ENCODE measurements at places on chromosomes 12 and 14.
A peak's percentile ranks its signal among the peaks of the same experiment; 100 is the strongest.

DNA sequence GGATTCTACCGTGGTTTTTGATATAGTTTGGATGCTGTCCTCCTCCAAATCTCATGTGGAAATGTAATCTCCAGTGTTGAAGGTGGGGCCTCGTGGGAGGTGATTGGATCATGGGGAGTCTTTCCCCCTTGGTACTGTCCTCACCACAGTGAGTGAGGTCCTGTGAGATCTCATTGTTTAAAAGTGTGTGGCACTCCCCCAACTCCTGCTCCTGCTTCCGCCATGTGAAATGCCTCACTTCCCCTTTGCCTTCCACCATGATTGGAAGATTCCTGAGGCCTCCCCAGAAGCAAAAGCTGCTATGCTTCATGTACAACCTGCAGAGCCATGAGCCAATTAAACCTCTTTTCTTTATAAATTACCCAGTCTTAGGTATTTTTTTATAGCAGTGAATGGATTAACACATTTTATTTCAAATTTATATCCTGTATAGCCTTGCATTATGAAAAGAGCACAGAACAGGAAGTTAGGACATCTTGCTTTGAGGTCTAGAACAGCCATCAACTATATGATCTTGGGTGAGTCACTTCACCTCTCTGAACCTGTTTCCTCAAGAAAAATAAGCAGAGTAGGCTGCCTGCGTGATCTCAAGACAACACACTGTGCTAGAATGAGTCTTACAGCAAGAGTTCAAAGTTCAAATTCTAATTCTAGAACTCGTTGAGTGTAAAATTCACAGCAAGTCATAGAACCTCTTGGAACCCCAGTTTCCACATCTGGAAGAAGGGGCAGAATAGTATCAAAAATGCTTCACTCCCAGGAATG lies 160.9 kb upstream of the EEA1 start:
- DNase-seq, result peak; percentile 87

- no peak for DNase-seq
These were observed 6.7 kb downstream of the GPR132 start for GRCh38 chr14:105058521-105059034.

- DNase-seq, result no peak
These were observed 935 bp downstream of the TBC1D30 start for GRCh38 chr12:64825143-64826021.

GRCh38 chr12:108170164-108170563 lies 41.1 kb downstream of the WSCD2 start:
- DNase-seq, result no peak

GRCh38 chr14:83473416-83474235 lies 1940.0 kb upstream of the SEL1L start:
- DNase-seq, result peak; percentile 86

DNA sequence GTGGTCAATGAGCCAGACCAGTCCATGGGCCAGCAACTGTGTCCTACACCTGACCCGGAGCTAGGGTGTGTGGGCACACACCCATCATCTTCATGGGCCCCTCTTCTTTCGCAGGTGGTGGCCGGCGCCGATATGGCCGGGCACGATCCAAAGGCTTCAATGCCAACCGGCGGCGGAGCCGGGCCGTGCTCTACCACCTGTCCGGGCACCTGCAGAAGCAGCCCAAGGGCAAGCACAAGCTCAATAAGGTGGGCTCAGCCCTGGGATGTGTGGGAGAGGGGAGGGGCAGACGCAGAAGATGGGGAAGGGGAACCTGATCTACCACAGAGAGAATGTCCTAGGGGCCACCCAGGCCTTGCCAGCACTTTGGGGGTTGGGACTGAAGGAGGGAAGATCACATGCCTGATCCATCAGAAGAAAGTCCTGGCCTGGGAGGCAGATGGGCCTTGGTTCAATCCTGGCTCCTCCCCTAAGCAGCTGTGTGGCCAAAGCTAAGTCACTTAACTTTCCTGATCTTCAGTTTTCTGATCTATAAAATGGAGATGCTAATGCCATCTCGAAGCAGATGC lies 3.8 kb downstream of the KCNH3 start:
- no peak for DNase-seq

GRCh38 chr12:19093218-19093617 lies 36.3 kb upstream of the PLEKHA5 start:
- DNase-seq, result no peak

DNA sequence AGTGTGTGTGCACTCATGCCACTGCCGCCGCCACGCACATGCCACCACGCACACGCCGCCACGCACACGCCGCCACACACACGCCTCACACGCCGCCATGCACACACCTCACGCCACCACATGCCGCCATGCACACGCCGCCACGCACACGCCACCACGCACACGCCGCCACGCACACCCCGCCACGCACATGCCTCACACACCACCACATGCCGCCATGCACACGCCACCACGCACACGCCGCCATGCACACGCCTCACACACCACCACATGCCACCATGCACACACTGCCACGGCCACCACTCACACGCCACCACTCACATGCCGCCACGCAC lies 6.3 kb downstream of the CLBA1 start:
- no peak for DNase-seq

- no peak for DNase-seq
These were observed 11.5 kb downstream of the MUCL1 start for GRCh38 chr12:54865683-54866324.

DNA sequence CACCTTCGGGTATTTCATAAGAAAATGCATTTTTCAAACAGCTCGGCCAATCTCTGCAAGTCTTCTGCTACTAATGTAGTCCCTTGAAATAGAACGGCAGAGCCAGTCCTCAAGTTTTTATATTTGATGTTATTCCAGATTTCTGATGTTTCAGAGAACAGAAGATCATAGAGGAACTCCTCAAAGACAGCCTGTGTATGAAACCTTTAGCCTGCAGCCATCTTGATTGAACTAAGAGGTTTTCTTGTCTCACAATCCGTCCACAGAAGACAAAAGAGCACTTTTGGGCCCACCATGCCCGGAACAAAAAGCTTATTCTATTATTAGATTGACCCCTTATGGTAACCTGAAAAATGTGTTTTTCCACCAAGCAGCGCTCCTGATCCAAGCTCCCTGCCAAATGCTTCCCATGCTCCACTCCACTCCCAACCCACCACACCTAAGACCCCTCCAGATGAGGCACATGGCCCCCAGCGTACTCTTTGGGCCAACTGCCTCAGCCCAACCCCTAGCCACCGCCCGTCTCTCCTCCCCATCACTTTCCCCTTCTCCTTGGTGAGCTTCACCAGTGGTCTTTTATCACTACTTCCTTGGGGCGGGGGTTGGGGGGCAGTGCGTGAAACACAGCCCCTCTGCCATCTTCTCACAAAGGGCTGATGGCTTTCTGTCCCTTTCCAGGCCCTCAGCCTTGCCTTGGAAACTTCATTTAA lies 175.8 kb downstream of the CALM1 start:
- no peak for DNase-seq

DNA sequence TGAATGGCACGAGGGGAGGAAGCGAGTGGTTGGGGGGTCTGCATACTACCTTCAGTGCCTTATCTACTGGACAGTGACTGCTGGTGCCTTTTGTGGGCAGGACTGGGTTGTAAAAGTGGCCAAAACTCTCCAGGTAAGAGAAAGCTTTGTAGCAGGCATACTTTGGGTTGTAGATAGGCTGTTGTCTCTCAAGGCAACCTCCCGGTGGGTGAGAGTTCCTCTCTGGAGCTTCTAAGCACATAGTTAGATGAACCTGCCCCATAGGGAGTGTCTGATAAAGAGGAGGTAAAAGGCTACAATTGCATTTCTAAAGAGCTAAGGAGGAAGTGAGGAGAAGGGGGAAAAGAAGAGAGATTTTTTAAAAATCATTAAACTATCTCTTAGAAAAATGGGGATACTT lies 4.2 kb upstream of the DAD1 start:
- no peak for DNase-seq

GRCh38 chr12:123050331-123050831 lies 69.9 kb downstream of the ARL6IP4 start:
- DNase-seq, result peak; percentile 44

DNA sequence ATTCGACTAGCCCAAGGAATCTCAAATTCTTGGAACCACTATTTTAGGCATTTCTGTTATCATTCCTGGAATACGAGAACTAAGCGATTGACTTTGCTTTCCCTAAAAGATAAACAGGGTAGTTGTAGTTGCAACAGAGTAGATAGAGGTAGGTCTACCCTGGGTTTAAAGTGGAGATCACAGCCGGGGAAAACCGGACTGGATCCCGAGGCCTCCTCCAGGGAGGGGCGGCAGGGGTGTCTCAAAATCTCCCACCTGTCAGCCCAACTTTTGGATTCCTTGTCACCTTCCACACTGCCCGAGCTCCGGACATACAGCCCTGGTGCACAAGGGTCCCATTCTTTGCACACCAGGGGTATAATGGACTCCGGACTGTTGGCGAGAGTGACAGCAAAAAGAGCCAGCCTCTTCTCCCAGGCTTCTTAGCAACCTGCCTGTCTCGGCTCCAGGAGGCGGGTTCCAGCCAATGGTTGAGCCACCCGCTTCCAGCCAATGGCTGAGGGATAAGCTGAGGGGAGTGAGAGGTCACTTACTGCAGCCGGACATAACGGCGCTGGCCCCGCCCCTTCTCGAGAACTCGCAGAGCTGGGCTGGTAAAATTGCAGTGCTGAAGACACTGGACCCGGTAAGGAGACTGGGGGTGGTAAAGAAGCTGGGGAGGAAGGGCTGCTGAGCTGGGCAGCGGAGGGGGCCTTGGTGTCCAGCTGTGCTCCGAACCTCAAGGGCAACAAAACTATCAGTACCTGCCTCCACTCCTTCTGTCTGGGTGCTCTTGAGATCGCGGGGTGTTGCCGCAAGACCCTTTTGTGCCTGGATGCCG lies at the start of gene SUOX:
SUOX (plus strand) TSS at position 562 of the 820 bp plus-strand sequence. CDS start 4,946 bp downstream, outside the sequence.
- peak; percentile 91 for DNase-seq

All from fibroblast of skin of right quadriceps (primary cell).